ENCODE measurements at places on chromosomes 7 and 10.

DNA sequence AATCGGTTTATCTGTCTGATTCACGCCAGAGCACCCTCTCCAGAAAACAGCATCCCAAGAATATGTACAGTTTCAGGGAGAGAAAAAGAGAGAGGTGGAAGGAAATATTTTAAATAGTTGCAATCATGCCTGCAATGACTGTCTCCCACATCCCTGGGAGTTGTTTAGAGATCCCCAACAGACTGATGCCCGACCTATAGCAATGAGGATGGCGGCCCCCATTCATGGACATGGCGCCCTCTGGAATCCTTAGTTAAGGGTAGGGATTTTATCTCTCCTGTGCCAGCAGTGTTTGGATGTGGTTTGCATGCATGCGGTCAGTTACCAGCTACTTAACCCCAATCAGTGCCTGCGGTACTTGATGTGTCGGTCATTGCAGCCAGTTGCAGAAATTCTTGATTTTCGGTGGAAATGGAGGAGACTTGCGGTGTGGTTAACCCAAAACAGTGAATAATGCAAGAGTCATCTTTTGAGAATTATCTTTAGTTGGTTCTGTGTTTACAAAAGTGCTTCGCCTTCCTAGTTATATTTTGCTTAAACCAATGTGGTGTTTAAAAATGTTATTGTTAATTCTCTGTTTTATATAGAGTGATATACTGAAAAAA, 186.0 kb upstream of the TCF7L2 start:
- no peak for DNase-seq

GRCh38 chr10:110409488-110409887, 88.2 kb upstream of the DUSP5 start:
- no peak for DNase-seq

DNA sequence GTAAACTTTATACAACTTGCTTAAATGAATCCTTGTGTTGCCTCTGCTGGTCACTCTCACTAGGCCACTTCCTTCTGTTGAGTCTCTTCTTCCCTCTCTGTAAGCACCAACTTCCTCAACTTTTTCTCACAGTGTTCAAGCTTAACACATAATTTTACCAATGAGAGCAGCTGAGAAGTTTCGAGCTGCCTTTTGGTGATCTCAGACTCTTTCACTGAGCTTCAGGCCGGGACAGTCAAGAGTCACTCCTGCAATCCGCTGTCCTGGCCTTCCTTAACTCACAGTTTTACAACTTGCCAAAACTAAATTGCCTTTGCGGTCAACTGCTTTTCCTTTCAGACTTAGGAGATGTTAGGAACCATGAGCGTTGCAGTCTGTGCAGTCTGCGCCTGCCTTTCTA, 47.4 kb downstream of the PRPF18 start:
- no peak for DNase-seq

- no peak for DNase-seq
Observed at GRCh38 chr7:101945034-101945758, 127.8 kb downstream of the CUX1 start.

DNA sequence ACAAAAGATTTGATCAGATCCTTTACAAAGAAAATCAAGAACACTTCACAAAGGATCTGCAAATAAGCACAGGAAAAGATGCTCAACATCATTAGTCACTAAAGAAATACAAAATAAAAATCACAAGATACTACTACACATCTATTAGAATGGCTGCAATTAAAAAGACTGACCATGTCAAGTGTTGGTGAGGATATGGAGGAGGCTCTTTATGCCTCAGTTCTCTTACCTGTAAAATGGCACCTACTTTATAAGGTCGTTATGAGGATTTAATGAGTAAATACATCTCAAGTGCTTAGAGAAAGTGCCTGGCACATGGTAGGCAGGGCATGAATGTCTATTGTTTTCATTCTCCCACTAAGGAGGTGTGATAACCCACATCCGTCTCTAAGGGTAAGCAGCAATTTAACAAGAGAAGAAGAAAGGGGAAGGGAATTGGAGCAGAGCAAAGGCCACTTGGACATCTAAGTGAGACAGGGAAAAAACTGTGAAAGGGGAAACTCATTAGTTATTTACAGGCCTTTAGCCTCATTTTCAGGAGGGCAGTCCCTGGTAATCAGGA, 157.5 kb upstream of the NFE2L3 start:
- no peak for DNase-seq

DNA sequence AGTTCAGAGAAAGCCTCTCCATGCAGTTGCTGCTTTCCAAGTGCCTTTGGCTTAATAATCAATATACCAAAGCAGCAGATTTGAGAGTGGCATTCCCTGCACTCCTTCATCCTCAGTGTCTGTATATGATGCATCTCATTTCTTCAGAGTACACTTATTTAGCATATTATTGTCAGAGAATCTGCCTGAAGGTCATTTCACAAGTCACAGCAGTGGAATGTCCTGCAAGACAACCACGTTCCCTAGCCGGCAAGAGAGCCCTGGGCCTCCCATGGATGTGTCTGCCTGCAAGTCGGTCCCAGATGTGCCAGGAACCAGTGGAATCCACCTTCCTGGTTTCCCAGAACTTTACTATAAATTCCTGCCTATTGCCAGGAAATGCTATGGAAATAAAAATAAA, 289.4 kb upstream of the IGFBP3 start:
- no peak for DNase-seq

GRCh38 chr10:22816298-22816653, 101.9 kb upstream of the PIP4K2A start:
- no peak for DNase-seq

DNA sequence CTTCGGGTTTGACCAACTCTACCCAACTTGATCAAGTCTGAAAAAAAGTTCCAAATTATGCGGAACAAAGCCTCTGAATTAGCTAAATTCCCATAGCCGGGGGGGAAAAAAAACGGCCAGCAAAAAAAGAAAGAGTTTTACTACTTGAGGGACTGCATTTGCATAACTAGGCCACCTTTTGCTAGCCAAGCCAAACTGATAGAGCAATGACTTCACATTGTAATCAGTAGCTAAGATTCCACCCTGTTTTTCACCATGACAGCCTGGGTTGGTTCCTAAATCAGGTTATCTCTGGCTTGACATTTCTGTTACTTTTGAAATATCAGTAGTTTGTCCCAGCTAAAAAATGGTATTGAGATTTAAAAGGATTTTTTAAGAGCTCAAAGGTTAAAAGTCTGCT, 31.4 kb upstream of the CREB3L2 start:
- DNase-seq: no peak

GRCh38 chr10:74071157-74071556, 73.2 kb downstream of the VCL start:
- no peak for DNase-seq

DNA sequence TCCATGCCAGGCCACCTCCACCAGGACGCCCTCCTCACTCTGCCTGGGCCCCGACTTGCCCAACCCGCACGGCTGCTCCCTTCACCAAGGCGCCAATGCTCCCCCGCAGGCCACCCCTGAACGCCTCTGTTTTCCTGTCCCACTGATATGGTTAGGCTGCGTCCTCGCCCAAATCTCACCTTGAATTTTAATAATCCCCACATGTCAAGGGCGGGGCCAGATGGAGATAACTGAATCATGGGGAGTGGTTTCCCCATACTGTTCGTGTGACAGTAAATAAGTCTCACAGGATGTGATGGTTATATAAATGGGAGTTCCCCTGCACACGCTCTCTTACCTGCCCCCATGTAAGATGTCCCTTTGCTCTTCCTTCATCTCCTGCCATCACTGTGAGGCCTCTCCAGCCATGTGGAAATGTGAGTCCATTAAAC, 29.8 kb downstream of the RSU1 start:
- peak; percentile 60 for DNase-seq

DNA sequence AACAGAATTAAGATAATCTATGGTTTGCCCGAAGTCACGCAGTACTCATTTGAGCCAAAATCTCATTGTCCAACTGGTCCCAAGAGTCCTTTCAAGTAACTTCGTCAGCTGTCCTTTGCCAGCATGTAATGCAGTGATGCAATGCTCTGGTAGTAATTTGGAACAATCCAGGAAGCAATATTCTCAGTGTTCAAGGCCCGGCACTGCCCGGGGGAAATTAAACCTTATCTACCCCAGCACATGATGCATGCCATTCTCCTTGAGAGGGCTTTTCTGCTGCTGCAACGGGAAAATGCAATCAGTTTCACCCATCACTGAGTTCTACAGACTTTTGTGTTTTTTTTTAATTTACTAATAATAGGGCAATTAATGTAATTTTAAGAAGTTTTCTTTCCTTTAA, 77.6 kb upstream of the NME8 start:
- DNase-seq: no peak

DNA sequence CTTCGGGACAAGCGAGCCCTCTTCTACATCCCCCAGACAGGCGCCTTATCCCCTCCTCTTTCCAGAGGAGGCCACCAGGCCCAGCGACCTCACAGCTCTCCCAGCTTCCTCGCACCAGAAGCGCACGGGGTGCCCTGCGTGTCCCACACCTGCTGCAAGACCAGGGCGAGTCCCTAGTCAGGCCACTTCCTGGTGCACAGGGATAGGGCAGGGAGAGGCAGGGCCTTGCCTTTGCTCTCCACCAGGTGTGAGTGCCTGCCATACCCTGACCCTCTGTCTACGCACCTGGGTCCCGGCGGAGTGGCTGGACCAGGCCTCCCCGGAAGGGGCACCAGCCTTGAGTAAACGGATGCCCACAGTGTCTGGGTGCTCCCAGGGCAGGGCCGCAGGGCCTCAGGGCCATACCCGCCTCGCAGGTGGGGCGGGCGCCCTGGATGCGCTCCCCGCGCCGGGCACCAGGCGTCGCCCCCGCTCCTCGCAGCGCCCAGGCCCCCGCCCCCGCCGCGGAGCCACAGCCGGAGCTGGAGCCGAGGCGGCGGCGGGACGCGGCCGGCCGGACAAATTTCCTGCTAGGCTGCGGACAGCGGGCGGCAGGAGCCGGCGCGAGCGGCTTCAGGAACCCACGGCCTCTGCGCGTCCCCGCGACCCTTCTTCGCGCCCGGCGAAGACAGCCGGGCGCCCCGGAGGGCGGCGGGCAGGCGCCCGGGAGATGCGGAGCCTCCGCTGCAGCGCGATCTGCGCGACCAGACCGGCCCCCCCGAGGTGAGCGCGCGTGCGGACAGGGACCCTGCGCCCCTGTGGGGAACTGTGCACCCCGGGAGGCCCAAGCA, at the start of gene PTPRE:
Gene PTPRE (plus strand): TSS at position 556 of the 830 bp plus-strand sequence. CDS start 133,779 bp downstream, outside the sequence.
- DNase-seq: peak; percentile 25

DNA sequence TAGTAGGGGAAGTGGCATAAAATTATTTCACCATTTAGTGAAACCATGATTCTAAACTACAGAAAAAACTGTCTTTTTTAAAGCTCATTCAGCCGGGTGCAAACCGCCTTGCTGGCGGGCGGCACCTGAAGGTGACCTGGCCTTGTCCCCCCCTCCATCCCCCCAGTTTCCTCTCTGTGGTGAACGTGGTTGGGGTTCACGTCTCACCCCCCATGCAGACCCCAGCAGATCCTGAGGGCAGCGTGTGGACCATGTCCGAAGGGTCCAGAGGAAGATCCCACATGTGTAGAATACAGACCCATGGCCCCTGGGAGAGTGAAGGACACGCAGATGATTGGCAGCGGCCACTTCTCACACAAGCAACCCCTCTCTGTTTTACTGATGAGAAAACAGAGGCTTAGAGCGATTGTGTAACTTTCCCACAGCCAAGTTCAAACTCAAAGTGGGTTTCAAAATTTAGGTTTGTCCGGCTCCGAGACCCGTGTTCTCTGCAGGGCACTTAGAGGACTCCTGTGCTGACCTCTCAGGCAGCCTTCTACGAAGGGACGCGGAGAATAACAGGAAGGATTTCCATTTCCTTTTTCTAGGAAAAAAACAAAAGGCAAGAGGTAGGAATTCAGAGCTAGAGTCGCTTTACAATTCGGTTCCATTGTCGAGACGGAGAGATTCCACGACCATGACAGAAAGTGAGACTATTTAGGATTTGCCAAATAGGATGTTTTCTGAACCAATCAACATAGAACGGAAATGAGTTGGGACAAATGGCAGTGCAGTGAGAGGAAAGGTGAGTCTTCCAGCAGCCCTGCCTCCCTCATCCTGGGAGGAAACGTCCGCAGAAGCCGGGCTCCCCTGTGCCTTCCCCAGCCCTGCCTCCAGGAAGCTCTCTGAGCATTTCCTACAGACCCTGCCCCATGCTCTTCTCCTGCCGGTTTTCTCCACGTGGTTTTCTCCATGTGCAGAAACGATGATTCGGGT, 67.6 kb upstream of the PITRM1 start:
- no peak for DNase-seq

DNA sequence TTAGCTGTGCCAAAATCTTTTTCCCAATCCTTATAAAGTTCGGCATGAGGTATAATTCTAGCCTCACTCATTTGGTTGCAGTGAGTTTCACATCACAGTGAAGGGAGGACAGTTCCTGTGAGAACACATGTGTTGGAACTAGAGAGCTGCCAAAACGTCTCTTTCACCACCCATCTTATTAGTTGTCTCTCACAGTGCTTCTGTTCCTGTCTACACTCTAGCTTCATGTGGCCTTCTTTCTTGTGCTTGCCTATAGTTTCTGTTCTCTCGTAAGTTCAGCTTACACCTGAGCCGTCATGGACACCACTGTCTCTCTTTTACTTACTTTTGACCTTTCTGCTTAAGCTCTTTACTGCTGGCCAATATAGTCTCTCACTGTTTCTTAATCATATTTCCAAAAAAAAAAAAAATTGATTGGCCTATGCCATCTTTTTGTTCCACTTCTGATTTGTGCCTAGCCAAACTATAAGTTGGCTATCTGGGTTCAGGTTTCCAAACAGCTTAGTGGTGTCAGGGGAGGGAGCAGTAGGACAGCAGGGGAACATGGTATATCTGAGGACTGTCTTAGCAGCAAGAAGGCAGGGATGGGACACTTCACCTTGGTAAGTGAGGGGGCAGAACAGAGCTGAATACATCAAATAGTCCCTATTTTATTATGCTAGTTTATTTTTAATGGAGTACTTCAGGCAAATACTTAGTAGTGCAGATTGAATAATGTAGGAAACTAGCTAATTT, 38.0 kb downstream of the ZNRF2 start:
- peak; percentile 9 for DNase-seq

GRCh38 chr10:121157998-121158397, 306.8 kb downstream of the WDR11 start:
- no peak for DNase-seq

DNA sequence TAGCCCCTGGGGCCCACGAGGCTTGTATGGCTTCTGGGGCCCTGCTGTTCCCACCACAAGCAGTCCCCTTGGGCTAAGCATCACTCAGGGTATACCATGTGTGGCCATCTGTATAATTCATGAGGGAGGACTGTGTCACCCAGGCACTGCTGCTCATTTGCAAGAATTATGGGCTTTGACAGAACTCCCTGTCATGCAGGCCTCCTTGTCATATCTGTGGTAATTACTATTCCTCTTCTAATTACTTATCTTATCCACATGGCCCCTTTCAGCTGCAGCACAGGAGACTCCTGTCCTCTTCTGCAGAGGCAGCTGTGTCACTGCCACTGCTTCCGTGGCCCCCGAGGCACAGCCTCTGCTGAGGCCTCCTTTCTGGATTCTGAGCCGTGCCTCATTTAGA, 46.3 kb downstream of the LRMDA start:
- no peak for DNase-seq

DNA sequence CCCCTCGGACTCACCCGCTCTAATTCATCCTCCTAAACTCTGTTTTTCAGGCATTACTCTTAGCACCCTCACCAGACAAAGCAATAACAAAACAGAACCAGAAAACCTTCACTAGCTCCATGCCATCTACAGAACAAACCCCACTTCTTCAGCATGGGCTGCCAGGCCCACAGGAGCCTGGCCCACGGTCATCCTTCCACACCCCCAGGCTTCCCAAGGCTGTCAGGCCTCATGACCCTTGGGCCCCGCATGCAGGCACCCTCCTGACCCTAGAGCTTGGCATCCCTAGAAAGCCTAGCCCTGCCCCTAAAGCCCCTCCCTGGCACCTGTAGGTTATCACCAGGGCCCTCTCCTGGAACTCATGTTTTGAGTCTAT, 59.6 kb downstream of the PRKAG2 start:
- no peak for DNase-seq

GRCh38 chr7:106331441-106332175, 46.8 kb upstream of the NAMPT start:
- no peak for DNase-seq

Data from T-cell (primary cell).